Cardiac ventricle fibroblast (primary cell): ENCODE measurements at places on chromosomes 12 and 14. TPM values are rescaled to one million over a fixed set of nuclear protein-coding genes. Genes with fewer than 3 reads are reported as not detected.

METAP2 gene
- total RNA-seq = 61.3 and 95.8 TPM in 2 replicates

KLRC2 gene
- total RNA-seq = not detected in 2 replicates

IFNG-AS1 gene
- not detected in 2 replicates for total RNA-seq

STON2 gene
- total RNA-seq = 0.25 and 0.39 TPM in 2 replicates

NFATC4 gene
- total RNA-seq = 51.0 and 54.5 TPM in 2 replicates

NEMP1 gene
- 2.2 and 3.5 TPM in 2 replicates for total RNA-seq

PRB2 gene
- total RNA-seq = not detected in 2 replicates

SLC17A8 gene
- total RNA-seq = not detected in 2 replicates

AVPR1A gene
- not detected in 2 replicates for total RNA-seq

ENDOU gene
- total RNA-seq = not detected in 2 replicates

PITPNM2 gene
- 2.2 and 3.3 TPM in 2 replicates for total RNA-seq

KLRG1 gene
- total RNA-seq = 0.64 and 0.69 TPM in 2 replicates

RTL1 gene
- total RNA-seq = not detected in 2 replicates
